ENCODE measurements at places on chromosomes 16 and 17.

- peaks cover 8% of the 10 kb centered on the region for H3K4me1 ChIP-seq
- H3K36me3 ChIP-seq = no peaks in the 10 kb centered on the region
- DNase-seq = no peak
- no peak overlapping the region for H3K27ac ChIP-seq
These were observed 10.2 kb upstream of the UBE2I start for GRCh38 chr16:1299012-1299867.

GRCh38 chr16:84007965-84008364 is 34.6 kb downstream of the SLC38A8 start:
- H3K4me3 ChIP-seq = no peak overlapping the region
- no peaks in the 10 kb centered on the region for H3K27me3 ChIP-seq
- DNase-seq = no peak
- H3K36me3 ChIP-seq = no peaks in the 10 kb centered on the region
- no peak overlapping the region for H3K27ac ChIP-seq

- DNase-seq = peak; percentile 13
- no peaks in the 10 kb centered on the region for H3K27me3 ChIP-seq
- no peaks in the 10 kb centered on the region for H3K4me1 ChIP-seq
These were observed 10.5 kb downstream of the OSBPL7 start for GRCh38 chr17:47810901-47811635.

GRCh38 chr16:82773018-82773417 is 146.2 kb downstream of the CDH13 start:
- no peak overlapping the region for H3K4me3 ChIP-seq
- H3K27me3 ChIP-seq = no peaks in the 10 kb centered on the region
- no peak overlapping the region for H3K27ac ChIP-seq
- H3K36me3 ChIP-seq = no peaks in the 10 kb centered on the region

GRCh38 chr17:50144355-50144754 is 6.1 kb downstream of the PPP1R9B start:
- no peaks in the 10 kb centered on the region for H3K27me3 ChIP-seq
- H3K4me3 ChIP-seq = no peak overlapping the region
- H3K36me3 ChIP-seq = peaks cover 32% of the 10 kb centered on the region
- H3K4me1 ChIP-seq = peaks cover 10% of the 10 kb centered on the region
- no peak for DNase-seq

- no peak for DNase-seq
- no peak overlapping the region for H3K27ac ChIP-seq
- peaks cover 10% of the 10 kb centered on the region for H3K4me1 ChIP-seq
- peaks cover 64% of the 10 kb centered on the region for H3K36me3 ChIP-seq
These were observed 45.6 kb upstream of the CLEC18B start for GRCh38 chr16:74466872-74467271.

- peaks cover 15% of the 10 kb centered on the region for H3K4me1 ChIP-seq
- peaks cover 23% of the 10 kb centered on the region for H3K36me3 ChIP-seq
- H3K4me3 ChIP-seq = peak overlapping the region; percentile 92
- H3K27ac ChIP-seq = peak overlapping the region; percentile 94
- no peaks in the 10 kb centered on the region for H3K27me3 ChIP-seq
These were observed 863 bp downstream of the ADPRM start for GRCh38 chr17:10698096-10698818.

DNA sequence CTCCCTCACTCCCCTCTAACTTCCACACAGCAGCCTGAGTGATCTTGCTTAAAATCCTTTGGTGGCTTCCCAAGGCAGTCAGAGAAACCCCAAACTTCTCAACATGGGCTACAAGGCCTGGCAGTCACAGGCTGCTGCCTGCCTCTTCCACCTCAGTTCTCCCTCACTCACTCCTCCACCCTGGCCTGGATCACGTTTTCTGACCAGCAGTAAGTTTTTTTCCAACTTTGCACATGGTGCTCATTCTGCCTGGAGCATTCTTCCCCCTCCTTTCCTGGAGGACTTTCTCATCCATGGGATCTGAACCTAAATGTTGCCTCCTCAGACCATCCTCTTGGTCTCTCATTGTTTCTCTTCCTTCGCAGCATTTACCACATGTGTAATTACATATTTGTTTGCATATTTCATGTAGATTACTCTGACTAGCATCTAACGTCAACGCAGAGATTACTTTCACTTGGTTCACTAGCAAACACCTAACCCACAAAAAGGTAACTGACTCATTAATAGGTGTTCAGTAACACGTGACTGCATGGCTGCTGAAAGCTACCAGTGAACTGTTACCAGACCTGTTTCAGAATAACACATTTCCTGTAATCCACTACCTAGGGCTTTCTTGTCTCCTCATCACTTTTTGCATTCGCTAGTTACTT is 17.1 kb downstream of the GNA13 start:
- H3K4me1 ChIP-seq = peaks cover 20% of the 10 kb centered on the region
- no peak overlapping the region for H3K4me3 ChIP-seq
- DNase-seq = no peak
- no peak overlapping the region for H3K27ac ChIP-seq
- H3K36me3 ChIP-seq = no peaks in the 10 kb centered on the region

GRCh38 chr17:46270032-46270431 is 24.9 kb upstream of the LRRC37A start:
- H3K27ac ChIP-seq = no peak overlapping the region
- H3K36me3 ChIP-seq = no peaks in the 10 kb centered on the region
- peaks cover 59% of the 10 kb centered on the region for H3K27me3 ChIP-seq
- no peak overlapping the region for H3K4me3 ChIP-seq
- no peak for DNase-seq

DNA sequence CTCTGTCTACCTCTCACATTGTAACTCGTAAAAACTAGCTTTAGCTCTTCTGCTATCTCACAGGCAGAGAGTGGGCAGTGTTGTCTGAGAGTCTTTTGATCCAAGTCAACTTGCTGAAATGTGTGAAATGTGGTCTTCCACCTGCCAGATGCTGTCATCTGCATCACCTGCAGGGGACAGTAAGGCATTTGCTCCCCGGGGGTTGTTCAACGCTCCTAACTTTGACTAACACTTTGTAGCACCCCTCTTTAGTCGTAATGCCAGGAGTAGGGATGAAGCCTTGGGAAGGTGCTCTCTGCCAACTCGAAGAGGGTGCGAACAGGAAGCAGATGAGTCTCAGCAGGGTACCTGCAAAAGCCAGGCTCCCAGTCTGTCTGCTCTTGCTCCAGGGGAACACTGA is 36.1 kb downstream of the SNX11 start:
- no peaks in the 10 kb centered on the region for H3K4me1 ChIP-seq
- H3K27me3 ChIP-seq = peaks cover 29% of the 10 kb centered on the region
- H3K36me3 ChIP-seq = no peaks in the 10 kb centered on the region
- no peak overlapping the region for H3K27ac ChIP-seq
- no peak for DNase-seq

- no peak overlapping the region for H3K4me3 ChIP-seq
- no peaks in the 10 kb centered on the region for H3K27me3 ChIP-seq
- H3K4me1 ChIP-seq = no peaks in the 10 kb centered on the region
These were observed 564.0 kb downstream of the MAF start for GRCh38 chr16:79036541-79036940.

DNA sequence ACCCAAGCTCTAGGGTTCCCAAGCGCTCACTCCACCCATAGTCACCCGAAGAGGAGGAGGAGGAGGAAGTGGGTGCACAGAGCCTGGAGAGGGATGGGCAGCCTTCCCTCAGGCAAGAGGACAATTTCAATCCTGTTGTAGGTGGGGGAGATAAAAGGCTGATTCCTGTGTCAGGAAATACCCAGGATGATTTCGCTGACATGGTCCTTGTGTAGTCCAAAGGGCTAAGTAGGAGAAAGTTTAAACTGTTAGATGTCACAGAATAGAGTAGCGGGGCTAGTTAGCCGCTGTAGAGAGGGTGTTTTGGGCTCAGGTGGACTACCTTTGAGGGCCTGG is 1.3 kb upstream of the EXOC7 start:
- H3K4me1 ChIP-seq = peaks cover 5% of the 10 kb centered on the region
- H3K27me3 ChIP-seq = no peaks in the 10 kb centered on the region
- peaks cover 12% of the 10 kb centered on the region for H3K36me3 ChIP-seq
- H3K27ac ChIP-seq = no peak overlapping the region
- no peak overlapping the region for H3K4me3 ChIP-seq
- no peak for DNase-seq

DNA sequence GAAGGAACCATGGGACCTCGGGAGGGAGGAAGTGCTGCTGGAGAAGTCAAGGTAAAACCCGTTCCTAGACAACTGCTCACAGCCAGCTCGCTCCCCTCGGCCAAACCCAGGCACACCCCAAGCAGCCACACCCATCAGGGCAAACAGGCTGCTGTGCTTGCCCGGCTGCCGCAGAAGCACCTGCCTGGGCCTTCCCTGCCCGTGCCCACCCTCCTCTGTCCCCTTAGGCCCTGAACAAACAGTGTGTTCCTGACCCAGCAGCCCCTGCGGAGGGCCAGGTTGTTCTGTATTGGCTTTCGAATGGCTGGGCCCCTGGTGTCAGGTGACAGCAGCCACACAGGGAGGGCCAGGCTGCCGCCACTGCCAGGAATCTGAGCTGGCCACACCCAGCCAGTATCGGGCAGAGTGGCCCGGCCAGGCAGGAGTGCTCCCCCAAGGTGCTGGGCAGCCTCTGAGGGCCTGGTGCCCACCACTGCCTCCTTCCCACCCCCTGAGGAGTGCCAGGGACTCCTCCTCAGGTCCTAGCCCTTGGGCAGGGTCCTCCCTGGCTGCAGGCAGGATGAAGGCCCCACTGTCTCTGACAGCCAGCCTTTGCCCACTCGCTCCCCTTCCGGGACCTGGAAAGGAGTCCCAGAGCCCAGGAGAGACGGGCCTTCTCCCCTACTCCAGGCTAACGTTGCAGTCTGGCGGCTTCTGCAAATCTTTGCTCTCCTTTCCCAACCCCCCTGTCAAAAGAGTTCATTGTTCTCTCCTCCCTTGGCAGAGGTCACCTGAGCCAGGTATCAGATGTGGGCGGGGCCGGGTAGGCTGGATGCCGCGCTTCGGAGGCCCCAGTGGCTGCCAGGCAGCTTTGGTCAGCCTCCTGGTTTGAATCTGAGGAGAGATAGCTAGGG is 24.0 kb downstream of the LLGL2 start:
- no peak overlapping the region for H3K4me3 ChIP-seq
- H3K36me3 ChIP-seq = no peaks in the 10 kb centered on the region
- DNase-seq = peak; percentile 83
- peaks cover 30% of the 10 kb centered on the region for H3K4me1 ChIP-seq
- no peaks in the 10 kb centered on the region for H3K27me3 ChIP-seq

- H3K27me3 ChIP-seq = no peaks in the 10 kb centered on the region
- no peak overlapping the region for H3K4me3 ChIP-seq
- H3K27ac ChIP-seq = peak overlapping the region; percentile 81
- H3K4me1 ChIP-seq = peaks cover 54% of the 10 kb centered on the region
These were observed 38.6 kb upstream of the TOB1 start for GRCh38 chr17:50904518-50905459.

DNA sequence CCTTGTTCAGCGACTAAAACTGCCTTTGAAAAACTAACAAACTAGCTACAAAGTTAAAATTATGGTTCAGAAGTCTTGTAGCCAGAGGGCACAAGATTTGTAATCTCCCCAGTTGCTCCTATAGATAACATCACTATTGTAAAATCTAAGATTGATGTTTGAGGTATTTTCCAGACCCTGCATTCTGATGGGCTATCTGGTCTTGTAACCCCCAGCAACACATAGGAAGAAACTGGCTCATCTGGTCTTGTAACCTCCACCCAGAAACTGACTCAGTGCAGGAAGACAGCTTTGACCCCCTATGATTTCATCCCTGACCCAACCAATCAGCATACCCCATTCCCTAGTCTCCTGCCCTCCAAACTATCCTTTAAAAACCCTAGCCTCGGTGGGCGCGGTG is 12.3 kb upstream of the CHCT1 start:
- H3K36me3 ChIP-seq = no peaks in the 10 kb centered on the region
- H3K27ac ChIP-seq = no peak overlapping the region

DNA sequence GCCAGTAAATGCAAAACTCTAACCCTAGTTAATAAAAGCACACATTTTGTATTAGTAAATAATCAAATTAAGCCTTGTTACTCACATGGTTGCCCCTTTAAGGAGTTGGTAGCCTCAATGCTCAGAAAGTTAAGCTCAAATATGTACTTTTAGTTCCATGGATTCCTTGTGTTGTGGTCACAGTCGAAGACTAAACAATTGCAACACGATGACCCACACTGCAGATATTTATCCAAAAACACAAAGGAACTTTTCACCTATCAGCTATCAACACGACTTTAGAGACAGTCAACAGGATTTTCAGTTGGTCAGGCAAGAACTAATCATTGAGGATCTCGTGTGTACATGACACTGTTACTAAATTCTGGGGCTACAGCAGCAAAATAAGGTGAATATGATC is 47.4 kb upstream of the NUDT7 start:
- no peaks in the 10 kb centered on the region for H3K4me1 ChIP-seq
- H3K27me3 ChIP-seq = peaks cover 6% of the 10 kb centered on the region
- no peak for DNase-seq
- H3K36me3 ChIP-seq = no peaks in the 10 kb centered on the region

- no peaks in the 10 kb centered on the region for H3K27me3 ChIP-seq
- DNase-seq = no peak
- H3K4me3 ChIP-seq = no peak overlapping the region
These were observed 30.8 kb downstream of the OTOA start for GRCh38 chr16:21694609-21695008.

DNA sequence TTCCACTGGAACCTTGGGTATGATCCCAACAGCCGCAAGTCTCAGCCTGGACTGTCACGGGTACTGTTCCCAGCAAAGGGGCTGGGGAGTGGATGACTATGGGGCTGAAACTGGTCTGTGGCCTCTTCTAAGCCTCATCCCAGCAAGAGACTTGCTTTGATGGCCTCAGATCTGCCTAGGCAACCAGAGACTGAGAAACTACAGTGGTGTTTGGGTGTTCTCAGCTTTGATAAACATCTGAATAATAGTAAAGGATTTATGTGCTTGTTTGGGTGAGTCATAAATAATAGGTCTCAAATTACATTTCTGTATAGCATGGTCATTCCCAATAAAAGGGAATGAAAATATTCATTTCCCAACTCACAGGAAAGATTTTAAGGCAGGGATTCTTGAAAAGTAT is 30.2 kb upstream of the ULK2 start:
- no peaks in the 10 kb centered on the region for H3K27me3 ChIP-seq
- H3K27ac ChIP-seq = peak overlapping the region; percentile 22
- H3K36me3 ChIP-seq = no peaks in the 10 kb centered on the region
- no peak overlapping the region for H3K4me3 ChIP-seq

DNA sequence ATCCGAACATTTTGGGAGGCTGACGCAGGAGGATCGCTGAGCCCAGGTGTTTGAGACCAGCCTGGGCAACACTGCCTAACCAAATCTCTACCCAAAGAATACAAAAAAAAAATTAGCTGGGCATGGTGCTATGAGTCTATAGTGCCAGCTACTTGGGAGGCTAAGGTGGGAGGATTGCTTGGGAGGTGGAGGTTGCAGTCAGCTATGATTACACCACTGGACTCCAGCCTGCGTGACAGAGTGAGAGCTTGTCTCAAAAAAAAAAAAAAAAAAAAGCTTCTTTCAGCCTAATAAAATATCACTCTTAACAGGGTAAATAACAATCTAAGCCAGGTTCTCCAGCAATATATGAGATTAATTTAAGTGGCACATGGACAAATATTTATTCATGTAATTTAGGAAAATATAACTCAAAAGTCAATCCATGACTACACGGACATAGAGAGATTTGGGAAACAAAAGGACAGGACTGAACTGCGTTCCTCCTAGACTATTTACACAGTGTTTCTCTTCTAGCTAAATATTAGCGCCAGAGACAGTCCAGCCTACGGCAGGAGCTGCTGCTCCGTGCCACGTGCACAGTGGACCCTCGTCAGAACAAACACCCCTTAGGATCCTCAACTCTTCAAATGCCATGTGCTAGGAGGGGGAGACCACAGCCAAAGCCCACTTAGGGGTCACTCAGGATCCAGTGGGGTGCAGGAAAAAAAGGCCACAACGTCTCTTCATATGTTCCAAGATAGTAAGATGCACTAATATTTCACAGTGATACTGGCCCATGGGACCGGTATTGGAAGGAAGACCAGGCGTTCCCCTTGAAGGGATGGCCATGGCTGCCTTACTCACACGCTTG is 8.7 kb downstream of the USP36 start:
- H3K27ac ChIP-seq = no peak overlapping the region
- H3K4me3 ChIP-seq = no peak overlapping the region
- no peaks in the 10 kb centered on the region for H3K27me3 ChIP-seq
- H3K4me1 ChIP-seq = no peaks in the 10 kb centered on the region
- H3K36me3 ChIP-seq = peaks cover 67% of the 10 kb centered on the region

Data from cardiac muscle cell (in vitro differentiated cells and primary cell).